Nasal cavity respiratory epithelium epithelial cell of viscerocranial mucosa (primary cell): ENCODE measurements at places on chromosomes 7 and 10. TPM values are rescaled to one million over a fixed set of nuclear protein-coding genes. Genes with fewer than 3 reads are reported as not detected.

GIMAP7 gene
- not detected in 2 replicates for total RNA-seq

SEMA4G gene
- under 0.01 and 0.78 TPM in 2 replicates for total RNA-seq

PROSER2 gene
- 24.3 and 26.6 TPM in 2 replicates for total RNA-seq

CDC14C gene
- total RNA-seq: 0.07 TPM in 1 of 2 replicates, not detected in the other

ELN gene
- total RNA-seq: 0.14 TPM in 1 of 2 replicates, not detected in the other

SUN1 gene
- total RNA-seq: 127 and 239 TPM in 2 replicates

PIP4K2A gene
- total RNA-seq: 21.0 and 25.3 TPM in 2 replicates

TAC1 gene
- under 0.01 TPM in 1 of 2 replicates, not detected in the other for total RNA-seq

AKR1C8 gene
- not detected in 2 replicates for total RNA-seq

LRGUK gene
- total RNA-seq: 0.34 and 0.57 TPM in 2 replicates

CDC123 gene
- total RNA-seq: 114 and 146 TPM in 2 replicates

AKR1B15 gene
- total RNA-seq: 0.34 and 0.50 TPM in 2 replicates

TRIM24 gene
- total RNA-seq: 3.4 and 11.7 TPM in 2 replicates

LRRC4 gene
- total RNA-seq: 0.34 and 1.4 TPM in 2 replicates

CPA2 gene
- not detected in 2 replicates for total RNA-seq

AKR1C3 gene
- 16.7 and 149 TPM in 2 replicates for total RNA-seq

CAMK2B gene
- total RNA-seq: not detected in 2 replicates

CALHM1 gene
- not detected in 2 replicates for total RNA-seq
